ENCODE measurements at places on chromosomes 3 and 15. TPM values are rescaled to one million over a fixed set of nuclear protein-coding genes. Genes with fewer than 3 reads are reported as not detected.

GOLGA8T gene
- 0.61 TPM for total RNA-seq

LIPC gene
- total RNA-seq: not detected

DNASE1L3 gene
- not detected for total RNA-seq

DNA sequence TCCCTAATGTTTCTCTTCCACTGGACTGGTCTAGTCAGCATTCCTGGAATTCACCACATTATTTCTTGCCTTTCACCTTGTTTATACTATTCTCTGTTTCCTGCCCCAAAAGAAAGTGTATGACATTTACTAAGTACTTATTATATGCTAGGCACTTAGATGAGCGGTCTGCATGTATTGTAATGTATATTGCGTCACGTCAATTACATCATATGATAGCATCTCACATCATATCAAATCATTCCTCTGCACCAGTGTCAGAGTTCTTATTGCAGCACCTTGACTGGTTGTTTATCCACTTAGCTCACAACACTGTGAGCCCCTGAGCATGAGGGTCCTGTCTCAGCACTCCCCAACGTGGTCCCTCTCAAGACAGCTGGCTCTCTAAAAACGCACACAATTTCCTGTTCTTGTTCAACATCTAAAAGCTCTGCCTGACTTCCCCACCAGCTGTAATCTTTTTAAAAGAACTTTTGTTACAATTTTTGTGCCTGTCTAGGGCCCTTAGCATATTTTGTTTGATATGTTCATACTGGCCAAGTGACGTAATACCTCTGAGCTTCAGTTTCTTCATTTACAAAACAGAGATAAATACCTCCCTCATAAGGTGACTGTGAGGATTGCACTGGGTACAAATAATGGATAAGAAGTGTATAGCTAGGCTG, 58.8 kb downstream of the ARHGAP31 start:
- DNase-seq: peak; percentile 58

DNA sequence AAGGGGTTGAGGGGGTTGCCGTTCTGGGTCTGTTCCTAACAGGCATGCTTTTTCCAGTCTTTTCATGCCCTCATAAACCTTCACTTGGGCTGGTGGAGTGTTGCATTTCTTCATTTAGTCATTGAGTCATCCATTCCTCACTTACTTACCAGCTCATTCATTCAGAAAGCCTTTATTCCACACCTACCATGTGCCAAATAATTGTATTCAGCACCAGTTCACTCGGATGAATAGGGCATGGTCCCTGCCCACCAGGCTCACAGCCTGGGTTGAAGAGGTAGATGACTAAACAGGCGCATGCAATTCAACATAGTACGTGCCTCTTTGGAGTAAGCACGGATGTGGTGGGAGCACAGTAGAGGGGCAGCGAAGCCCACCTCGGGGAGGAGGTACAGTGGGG, 35.1 kb upstream of the THSD4 start:
- DNase-seq: no peak

DNA sequence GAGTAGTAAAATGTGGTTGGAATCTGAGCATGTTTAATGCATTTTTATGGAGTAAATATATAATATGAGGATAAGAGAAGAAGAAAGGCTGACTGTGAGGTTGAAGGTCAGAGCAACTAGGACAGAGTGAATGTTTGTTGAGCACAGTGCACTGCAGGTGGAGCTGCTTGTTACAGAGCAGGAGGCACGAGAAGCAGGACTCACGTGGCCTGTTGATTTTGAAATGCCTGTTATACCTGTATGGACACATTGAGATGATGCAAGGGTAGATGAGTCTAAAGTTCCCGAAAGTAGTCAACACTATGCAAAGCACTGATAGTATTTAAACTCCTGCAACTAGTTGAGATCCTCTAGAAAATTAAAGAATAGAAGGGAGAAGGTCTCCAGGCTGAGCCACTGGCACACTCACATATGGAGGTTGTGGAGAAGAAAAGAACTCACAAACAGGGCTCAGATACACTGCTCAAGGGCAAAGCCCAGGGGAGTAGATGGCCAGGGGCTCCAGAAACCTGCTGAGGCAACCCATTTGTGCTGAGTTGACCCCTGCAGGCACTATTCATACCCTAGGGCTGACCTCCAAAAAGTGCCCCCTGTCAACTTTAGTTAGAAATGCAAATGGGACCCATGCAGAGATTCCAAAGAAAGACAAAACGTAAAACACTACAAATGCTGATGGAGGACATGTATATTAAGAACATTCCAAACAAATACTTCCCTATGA, 541.5 kb downstream of the GABRG3 start:
- DNase-seq: no peak

- no peak for DNase-seq
These were observed 193.9 kb downstream of the DTWD1 start for GRCh38 chr15:49814709-49815108.

DNA sequence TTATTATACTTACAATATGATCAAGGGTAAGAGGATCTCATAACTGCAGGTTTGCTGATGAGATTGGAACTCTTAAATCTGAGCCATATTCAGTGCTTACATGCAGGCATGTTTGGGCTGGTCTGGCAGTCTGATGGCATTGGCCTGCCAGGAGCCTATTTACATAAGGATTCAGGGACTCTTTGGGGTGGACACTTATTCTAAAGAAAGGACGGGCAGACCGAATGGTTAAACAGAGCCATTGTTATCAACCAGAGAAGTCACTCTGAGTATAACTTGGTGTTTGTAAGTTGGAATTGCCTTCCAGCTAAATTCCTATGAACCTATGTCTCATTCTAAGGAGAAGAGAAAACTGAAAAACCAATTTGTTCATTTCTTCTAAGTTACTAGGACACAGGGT, 932.8 kb downstream of the IGSF11 start:
- peak; percentile 18 for DNase-seq

DNA sequence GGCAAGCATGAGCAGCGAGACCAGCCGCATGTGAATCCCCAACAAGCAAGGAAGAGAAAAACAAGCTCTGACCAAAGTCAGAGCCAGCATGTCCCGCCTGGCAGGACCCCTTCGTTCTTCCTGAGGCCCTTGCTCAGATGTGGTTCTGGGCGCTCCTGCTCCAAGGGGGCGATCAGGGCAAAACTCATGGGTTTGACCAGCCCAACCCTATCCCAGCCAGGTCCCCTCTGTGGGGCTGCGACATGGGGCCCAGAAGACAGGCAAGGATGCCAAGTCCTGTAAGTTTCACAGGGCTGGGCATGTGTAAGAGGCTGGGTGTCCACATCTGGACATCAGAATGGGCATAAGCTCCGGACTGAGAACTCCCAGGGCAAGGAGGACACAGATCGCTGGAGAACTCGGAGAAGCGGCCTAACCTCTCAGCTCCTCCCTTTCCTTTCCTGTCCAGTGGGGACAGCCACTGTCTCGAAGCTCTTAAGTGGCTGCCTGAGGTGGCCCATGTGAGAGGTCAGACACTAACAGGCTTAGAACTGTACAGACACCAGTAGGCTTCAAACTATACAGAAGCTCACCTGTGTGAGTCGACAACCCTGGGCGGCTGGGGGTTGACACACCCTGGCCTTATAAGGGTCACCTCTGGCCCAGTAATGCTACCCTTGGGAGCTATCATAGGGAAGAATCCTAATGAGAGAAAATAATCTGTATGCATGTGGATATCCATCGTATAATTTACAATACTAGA, 48.9 kb downstream of the XXYLT1 start:
- no peak for DNase-seq

DNA sequence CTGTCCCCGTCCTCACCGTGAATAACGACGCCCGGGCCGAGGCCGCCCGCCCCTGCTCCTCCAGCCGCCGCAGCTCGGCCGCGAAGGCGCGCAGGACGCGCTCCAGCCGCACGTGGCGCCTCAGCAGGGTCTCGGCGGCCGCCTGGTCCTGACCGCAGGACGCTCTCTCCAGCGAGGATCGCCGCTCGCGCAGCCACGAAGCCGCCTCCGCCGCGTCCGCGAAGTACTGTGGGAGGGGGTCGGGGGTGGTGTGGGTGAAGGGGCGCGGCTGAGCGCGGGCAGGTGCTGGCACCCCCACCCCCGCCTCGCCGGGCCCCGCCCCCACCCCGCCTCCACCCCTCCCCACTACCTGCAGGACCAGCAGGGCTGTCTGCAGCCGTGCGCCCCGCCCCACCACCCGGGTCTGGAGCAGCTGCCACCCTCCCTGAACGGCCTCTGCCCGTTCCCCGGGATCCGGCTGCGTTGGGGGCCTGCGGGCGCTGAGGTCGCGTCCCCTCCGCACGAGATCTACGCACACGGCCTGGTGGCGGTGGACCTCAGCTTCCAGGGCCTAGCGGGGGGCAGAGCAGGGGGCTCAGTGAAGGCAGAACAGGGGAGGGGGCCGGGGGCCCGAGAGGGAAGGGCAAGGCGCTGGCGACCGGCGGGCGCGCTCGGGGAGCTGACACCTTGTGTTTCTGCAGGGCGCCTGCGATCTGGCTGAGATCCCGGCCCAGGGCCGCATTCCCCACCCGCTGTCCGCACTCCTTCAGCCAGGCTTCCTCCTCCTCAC, 11.7 kb downstream of the SPTBN5 start:
- DNase-seq: no peak

DNA sequence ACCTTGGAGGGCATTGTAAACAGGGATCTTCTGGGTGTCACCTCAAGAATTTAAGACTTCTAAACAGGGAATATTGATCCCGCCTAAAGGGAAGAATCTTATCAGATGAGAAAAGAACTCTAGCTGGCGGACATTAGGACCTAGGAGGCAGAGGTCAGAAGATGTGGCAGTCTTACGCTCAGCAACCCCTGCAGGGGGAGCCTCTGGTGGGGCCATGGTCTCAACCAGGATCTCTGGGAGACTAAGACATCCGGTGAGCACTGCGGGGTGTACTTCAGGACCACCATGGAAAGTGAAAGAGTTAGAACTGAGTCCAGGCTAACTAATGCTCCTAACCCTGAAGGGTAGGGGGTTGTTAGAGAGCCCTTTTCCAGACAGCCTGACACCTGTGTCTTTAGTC, 295.2 kb downstream of the VGLL3 start:
- no peak for DNase-seq

- no peak for DNase-seq
These were observed 32.0 kb downstream of the TNFAIP8L3 start for GRCh38 chr15:51062736-51063135.

GRCh38 chr3:87949189-87949878, 109.5 kb downstream of the CGGBP1 start:
- DNase-seq: no peak

GRCh38 chr3:171900446-171900845, 57.3 kb downstream of the TMEM212 start:
- DNase-seq: no peak

- DNase-seq: no peak
These were observed 5.1 kb downstream of the RAB43 start for GRCh38 chr3:129116482-129116946.

DNA sequence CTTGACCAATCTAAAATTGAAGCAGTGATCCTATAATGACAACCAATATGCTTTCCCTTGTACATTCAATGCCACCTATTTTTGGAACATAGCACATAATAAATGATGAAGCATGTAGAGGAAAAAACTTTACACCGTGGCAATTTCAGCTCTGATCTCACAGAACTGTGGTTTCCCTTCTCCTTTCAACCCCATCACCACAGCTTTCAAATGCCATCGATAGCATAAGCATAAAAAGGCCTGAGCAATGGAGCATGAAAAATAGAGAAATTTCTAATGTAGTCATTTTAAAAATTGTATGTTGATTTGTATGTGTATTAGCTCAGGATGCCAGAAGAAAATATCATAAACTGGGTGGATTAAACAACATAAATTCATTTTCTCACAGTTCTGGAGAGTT, 406.0 kb upstream of the TMCO5A start:
- DNase-seq: no peak

GRCh38 chr3:14435175-14436014, 33.0 kb downstream of the SLC6A6 start:
- no peak for DNase-seq

DNA sequence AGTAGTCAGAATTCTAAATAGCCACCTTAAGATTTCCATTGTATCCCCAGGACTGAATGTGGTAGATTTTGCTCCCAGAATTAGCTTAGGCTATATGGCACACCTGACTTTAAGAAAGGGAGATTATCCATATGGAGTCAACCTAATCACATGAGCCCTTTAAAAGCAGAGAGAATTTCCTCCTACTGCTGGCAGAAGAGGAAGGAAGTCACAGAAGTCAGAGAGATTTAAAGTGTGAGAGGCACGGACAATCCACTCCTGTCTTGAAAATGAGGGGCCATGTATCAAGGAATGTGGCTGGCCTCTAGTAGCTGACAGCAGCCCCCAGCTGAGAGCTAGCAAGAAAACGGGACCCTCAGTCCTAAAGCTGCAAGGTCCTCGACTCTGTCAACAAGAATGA, 26.8 kb downstream of the LRRC31 start:
- DNase-seq: no peak

DNA sequence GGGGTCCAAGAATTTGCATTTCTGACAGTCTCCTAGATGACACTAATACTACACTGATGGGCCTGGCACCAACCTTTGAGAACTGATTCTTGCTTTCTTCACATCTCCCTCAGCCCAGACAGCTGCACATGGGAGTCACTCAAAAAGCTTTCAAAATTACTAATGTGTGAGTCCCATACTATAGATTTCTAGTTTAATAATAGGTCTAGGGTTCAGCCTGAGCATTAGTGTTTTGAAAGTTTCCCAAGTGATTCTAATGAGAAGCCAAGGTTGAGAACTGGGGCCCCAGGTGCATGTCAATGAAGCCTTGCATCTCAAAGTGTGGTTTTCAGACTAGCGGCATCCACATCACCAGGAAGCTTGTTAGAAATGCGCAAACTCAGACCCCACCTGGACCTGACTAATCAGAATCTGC, 159.9 kb upstream of the CMC1 start:
- DNase-seq: no peak

GRCh38 chr3:37291275-37291700, 116.9 kb upstream of the LRRFIP2 start:
- peak; percentile 27 for DNase-seq
